Suppressor macrophage treated with lipopolysaccharide for 4 hours (primary cell): ENCODE measurements at places on chromosomes 3 and 15.

- DNase-seq: no peak
Observed at GRCh38 chr3:58261954-58262666, 24.5 kb downstream of the ABHD6 start.

- peak; percentile 61 for DNase-seq
Observed at GRCh38 chr3:124636863-124637296, 93.4 kb upstream of the UMPS start.

DNA sequence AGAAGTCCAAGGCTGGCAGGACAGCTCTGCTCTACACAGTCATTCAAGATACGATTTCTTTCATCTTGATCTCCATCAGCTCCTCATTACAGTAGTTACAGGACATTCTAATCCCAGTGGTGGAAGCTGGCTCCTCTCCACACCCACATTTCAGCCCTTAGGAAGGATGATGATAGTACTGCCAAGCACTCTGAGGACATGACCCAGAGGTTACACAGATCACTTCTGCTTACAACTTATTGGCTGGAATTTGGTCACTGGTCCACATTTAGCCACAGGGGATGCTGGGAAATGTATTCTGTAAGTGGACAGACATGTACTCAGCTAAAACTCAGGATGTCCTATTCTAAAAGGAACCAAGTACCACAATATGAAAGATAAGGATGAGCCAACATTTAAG lies 77.1 kb downstream of the IQCH start:
- DNase-seq: peak; percentile 18

GRCh38 chr15:81271761-81272644 lies 51.9 kb downstream of the STARD5 start:
- DNase-seq: no peak

DNA sequence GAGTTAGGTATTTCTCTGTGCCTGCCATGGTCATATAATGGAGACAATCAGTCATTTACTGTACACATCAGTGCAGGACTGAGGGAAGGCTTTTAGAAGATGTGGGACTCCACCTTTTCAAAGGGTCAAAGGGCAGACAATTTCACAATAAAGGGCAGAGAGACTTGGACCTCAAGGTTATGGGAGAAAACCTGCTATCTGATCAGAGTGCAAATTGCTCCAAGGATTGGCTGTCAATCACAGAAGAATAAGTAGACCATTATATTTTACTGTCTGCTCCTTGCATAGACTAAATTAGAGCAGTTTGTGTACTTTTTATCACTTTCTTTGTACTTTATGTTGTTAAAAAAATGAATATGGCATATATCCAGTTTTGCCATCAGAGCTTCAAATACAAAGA lies 314.9 kb upstream of the ATP11B start:
- no peak for DNase-seq

- no peak for DNase-seq
Observed at GRCh38 chr15:98289747-98290146, 329.2 kb downstream of the ARRDC4 start.

DNA sequence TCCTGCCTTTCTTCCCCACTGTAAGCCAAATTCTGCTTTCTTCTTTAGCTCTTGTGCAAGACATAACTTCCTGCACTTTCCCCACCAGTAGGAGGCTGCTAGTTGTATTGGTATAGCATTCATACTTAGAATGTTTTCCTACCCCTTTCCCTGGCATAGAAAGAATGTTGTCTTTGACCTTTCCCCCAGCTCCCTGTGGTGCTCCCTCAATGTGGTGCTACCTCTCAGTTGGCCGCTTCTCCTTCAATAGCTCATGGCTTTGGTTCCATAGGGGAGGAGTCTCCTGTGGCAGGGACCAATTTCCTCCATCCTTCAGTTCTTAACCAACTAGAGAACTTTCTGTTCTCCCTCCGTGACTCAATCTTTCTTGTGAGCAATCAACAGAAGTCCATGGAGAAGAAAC lies 67.5 kb upstream of the AKAP13 start:
- DNase-seq: peak; percentile 81

DNA sequence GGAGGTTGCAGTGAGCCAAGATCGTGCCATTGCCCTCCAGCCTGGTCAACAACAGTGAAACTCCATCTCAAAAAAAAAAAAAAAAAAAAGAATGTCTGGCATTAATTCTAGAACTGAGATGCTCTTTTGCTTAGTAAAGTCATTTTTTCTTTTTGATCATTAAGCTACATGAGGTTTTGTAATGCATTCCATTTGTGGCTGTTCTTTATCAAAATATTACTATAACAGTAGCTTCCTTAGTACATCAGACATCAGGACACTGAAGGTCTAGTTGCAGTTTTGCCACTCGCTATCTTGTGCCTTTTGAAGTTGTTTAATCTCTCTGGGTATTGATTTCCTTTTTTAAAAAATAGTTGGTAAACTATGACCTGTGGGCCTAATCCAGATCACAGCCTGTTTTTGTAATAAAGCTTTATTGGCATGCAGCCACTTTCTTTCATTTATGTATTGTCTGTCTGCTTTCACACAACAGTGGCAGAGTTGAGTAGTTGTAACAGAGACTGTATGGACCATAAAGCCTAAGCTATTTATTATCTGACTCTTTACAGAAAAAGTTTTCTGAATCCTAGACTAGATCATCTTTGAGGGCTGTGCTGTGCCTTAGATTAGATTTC lies 76.6 kb downstream of the SLC25A26 start:
- DNase-seq: no peak

DNA sequence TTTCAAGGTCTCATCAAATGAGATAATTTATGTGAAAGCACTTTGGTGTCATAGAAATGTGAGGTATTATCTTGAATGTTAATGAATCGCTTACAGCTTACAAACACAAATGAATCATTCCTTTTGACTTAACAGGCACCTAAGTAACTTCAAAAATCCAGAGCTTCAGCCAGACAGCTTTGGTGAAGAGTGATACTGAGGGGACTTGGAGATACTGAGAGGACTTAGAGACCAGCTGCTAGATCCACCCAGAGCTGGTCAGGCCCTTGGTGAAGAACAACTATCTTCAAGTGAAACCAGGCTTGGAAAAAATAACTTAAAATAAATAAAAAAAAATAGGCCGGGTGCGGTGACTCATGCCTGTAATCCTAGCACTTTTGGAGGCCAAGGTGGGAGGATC lies 16.2 kb upstream of the ZFYVE19 start:
- DNase-seq: no peak

DNA sequence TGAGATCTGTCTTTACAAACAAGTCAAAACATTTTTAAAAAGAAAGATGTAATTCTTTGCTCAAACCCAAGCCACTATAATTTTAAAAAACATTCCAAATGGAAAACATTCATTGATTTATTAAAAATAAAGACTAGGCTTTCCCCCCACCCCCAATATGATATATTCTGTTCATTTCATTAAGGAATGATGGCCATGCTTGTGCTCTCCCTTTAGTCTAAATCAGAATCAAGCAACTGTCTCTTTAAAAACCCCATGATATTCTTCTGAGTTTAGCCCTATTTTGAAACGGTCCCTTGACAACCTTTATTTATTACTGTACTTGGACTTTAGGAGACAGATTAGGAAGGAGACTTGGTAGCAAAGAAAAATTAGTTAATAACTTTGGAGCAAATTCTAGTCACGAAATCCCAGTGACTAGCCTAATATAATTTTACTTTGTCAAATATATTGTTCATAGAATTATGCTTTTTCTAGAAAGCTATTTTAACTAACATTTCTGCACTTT lies 38.4 kb downstream of the TSC22D2 start:
- DNase-seq: no peak
